ENCODE measurements at places on chromosomes 6 and 20.

- DNase-seq = no peak
These were observed 324.7 kb upstream of the JAG1 start for GRCh38 chr20:10998476-10998875.

DNA sequence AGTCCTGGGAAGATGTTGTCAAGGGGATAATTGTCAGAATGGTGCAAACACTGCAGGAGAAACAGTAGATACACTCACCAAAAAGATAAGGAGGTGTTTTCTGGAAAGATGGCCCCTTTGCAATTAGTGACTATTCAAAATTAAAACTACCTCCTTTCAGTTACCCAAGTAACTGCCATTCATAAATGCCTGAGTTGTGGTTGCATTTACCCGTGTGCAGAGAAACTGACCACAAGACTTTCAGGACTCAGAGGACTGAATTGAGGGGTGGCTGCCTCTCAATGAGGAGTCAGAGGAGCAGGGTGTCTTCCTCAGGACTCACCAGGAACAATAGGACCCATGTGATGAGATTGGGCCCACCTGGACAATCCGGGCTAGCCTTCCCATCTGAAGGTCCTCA, 39.0 kb downstream of the GCM1 start:
- no peak for DNase-seq

DNA sequence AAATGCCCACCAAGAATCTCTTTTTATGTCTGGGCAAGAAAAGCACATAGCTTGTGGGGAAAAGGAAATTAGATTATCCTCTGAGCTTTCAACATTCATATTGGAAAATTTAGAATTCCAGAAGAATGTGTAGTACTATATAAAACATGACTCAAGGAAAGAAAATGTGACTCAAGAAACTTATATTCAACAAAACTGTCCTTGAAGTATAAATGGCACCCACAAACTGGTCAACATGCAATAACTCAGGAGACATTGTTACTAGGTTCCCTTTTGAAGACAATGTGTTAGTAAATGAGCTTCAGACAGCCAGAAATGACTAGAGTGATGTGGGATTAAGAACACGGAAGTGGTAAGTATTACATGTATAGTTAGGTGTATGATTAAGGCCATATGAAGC, 26.1 kb upstream of the TINAG start:
- DNase-seq = no peak

GRCh38 chr6:147757291-147757690, 248.8 kb downstream of the SAMD5 start:
- DNase-seq = no peak

Data from inflammatory macrophage treated with lipopolysaccharide for 1 hour (primary cell).